Neural crest cell (in vitro differentiated cells): ENCODE measurements at places on chromosomes 2 and 18. TPM values are rescaled to one million over a fixed set of nuclear protein-coding genes. Genes with fewer than 3 reads are reported as not detected.

DNA sequence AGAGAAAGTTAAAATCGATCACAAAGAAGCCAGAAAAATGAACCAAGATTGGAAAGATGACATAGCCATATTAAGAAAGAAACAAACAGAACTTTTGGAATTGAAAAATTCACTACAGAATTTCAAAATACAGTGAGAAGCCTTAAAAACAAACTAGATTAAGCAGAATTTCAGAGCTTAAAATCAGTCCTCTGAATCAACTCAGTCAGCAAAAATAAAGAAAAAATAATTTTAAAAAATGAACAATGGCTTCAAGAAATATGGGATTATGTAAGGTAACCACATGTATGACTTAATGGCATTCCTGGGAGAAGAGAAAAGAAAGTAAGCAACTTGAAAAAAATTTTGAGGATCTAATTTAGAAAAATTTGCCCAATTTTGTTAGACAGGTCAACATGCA is 696.2 kb downstream of the TSN start:
- no peak overlapping the region for H3K4me3 ChIP-seq
- H3K27ac ChIP-seq, result no peak overlapping the region
- no peaks in the 10 kb centered on the region for H3K27me3 ChIP-seq
- H3K4me1 ChIP-seq, result no peaks in the 10 kb centered on the region

DNA sequence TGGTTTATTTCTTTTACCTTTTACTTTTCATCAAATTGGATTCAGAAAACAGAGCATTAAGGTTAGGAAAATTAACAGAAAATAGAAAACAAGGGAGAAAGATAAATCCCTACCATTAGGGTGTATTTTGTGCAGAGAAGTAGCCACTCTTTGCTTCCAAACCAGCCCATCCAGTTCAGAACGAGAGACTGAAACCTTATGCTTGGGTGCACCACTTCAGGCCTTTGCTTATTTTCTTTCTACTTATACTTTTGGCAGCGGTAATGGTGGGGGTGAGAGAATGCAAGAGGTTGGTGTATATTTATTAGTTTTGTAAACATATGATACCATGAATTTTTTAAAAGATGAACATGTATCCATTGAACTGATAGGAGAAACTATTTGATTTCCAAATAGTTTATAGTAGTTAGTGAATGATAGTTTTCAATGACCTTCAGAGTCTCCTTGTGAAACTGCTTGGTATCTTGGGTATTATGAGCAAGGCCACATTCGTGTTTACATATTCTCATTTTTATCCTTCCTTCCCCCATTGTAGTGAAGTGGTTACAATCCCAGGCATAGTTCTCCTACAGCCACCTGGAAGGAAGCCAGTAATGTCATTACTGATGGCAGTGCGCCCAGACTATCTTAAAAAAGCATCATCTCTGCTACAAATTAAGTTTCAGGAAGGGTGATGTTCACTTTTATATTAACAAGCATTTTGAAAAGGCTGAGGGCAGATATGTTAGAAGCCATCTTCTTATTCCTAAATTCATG is 60.8 kb downstream of the MFSD6 start:
- peak overlapping the region; percentile 58 for H3K27ac ChIP-seq
- peaks cover 14% of the 10 kb centered on the region for H3K36me3 ChIP-seq
- no peak for DNase-seq
- H3K4me1 ChIP-seq, result peaks cover 20% of the 10 kb centered on the region
- no peaks in the 10 kb centered on the region for H3K27me3 ChIP-seq
- H3K4me3 ChIP-seq, result no peak overlapping the region

DNA sequence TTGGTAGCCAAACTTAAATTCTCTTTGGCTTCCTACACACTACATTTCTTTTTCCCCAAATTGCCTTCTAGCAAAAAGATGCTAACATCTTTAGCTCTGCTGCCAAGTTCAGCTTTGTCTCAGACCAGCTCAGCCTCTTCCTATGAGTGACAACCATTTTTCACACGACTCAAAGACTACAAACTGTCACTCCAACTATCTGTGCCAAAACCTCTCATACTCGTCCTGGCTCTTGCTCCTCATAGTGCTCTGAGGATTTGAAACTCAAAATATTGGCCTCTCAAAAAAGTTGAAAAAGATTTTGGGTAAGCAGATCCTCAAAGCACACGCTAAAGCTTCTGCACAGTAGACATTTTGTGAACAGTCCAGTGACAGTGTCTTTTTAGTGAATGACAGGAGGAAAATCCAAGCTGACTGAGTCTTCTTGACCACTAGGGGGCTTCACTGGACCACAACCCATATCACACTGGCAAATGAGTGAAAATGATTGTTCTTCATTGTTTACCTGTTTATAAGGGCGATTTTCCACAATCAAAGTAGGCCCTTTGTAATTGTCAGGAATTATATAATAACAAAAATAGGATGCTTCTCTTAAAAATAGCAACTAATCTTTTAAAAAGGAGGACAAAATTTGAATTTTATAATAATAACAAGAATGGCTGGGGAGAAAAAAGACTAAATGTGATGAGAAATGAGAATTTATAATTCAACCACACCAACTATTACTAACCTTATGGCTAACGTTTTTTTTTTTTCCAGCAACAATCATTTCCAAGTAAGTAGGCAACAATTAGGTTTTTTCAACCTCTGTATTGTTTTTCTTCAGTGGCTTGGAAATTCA is 85.5 kb upstream of the PGAP1 start:
- H3K4me1 ChIP-seq, result peaks cover 29% of the 10 kb centered on the region
- DNase-seq, result no peak
- H3K4me3 ChIP-seq, result no peak overlapping the region
- H3K27ac ChIP-seq, result no peak overlapping the region
- no peaks in the 10 kb centered on the region for H3K36me3 ChIP-seq

DNA sequence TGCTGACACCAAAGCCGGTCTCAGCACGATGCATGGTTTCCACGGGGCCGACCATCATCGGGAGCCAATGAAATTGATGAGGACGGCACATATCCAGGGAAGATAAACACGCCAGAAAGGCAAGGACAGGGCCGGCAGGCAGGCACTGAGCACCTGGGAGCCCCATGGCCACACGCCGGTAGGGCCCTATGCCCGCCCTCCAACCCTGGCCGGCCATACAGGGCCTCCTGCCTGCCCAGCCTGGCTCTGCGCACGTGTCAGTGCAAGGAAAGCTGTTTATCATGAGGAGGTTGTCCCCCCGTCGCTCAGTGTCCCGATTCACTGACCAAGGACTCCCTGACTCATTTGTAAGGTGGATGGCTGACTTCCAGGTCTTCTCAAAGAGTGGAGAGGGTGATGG is 237.5 kb downstream of the GLI2 start:
- H3K4me3 ChIP-seq, result no peak overlapping the region
- no peaks in the 10 kb centered on the region for H3K27me3 ChIP-seq
- DNase-seq, result no peak
- peaks cover 4% of the 10 kb centered on the region for H3K4me1 ChIP-seq
- H3K27ac ChIP-seq, result no peak overlapping the region

DNA sequence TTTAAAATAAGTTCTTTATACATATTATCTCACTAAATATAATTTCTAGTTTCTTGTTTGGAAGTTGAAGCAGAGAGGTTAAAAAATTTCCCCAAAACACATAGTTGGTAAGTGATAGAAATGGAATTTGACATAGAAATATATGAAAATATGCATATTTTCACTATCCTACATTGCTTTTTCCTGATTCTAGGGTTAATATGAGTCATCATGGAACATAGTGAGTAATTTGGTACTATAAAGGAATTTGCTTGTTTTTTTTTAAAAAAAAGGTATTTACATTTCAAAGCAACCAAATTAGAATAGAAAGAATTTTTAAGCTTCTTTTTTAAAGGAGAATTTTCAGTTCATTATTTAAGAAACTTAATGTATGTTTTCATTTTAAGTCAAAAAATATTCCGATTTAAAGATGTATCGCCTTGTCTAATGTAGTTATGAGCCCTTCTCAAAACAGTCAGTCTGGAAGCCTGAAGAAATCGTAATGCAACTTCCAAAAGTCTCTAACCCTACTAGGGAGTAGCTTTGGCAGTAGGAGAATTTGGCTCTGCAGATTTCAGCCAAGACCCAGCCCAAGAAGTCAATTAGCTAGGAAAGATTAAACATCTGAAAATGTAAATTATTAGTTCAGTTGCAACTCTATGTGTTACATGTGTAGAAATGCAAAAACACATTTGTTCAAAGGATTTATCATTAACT is 147.3 kb downstream of the RDH14 start:
- no peak for DNase-seq
- H3K4me3 ChIP-seq, result no peak overlapping the region
- no peak overlapping the region for H3K27ac ChIP-seq
- H3K4me1 ChIP-seq, result no peaks in the 10 kb centered on the region

GRCh38 chr2:41598161-41598894 is 449.5 kb upstream of the PKDCC start:
- H3K4me3 ChIP-seq, result no peak overlapping the region
- H3K27me3 ChIP-seq, result no peaks in the 10 kb centered on the region
- peak overlapping the region; percentile 7 for H3K27ac ChIP-seq
- no peaks in the 10 kb centered on the region for H3K36me3 ChIP-seq

DNA sequence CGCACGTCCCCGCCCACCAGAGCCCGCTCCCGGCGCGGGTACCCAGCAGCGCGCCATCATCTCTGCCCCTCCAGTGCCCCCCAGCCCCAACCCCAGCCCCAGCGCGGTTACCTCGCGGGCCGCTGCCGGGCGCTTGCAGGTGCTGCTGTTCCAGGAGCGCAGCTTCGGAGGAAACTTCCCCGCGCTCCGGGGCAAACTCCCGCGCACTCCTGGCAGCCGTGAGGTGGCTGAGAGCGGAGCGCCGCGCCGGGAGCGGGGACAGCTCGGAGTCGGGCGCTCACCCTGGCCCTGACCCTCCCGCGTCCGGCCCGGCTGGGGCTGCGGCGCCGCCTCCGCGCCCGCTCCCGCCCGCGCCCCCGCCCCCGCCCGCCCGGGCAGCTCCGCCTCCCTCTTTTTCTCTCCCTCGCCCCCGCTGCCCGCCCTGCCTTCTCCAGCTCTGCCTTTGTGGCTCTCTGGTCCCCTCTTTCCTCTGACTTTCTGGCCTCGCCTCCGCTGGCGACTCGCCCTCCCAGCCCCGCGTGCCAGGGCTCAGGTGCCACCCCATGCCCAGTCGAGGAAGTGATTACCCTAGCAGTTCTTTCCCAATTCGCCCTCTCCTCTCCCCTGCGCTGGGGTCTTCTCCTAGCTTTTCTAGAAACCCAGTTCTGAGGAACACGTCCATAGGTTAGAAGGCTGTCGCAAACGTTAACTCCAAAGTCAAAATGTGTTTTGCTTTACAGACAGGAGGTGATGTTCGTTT is at the start of gene CHST9:
Gene CHST9 (minus strand): TSS at position 284 of the 739 bp plus-strand sequence. CDS start 42,499 bp downstream, outside the sequence.
- peak; percentile 29 for DNase-seq
- H3K4me3 ChIP-seq, result peak within 1 kb of the TSS; percentile 90

- H3K27me3 ChIP-seq, result no peaks in the 10 kb centered on the region
- H3K4me3 ChIP-seq, result no peak overlapping the region
- no peak for DNase-seq
These were observed 428.3 kb downstream of the NCKAP5 start for GRCh38 chr2:133139847-133140533.

DNA sequence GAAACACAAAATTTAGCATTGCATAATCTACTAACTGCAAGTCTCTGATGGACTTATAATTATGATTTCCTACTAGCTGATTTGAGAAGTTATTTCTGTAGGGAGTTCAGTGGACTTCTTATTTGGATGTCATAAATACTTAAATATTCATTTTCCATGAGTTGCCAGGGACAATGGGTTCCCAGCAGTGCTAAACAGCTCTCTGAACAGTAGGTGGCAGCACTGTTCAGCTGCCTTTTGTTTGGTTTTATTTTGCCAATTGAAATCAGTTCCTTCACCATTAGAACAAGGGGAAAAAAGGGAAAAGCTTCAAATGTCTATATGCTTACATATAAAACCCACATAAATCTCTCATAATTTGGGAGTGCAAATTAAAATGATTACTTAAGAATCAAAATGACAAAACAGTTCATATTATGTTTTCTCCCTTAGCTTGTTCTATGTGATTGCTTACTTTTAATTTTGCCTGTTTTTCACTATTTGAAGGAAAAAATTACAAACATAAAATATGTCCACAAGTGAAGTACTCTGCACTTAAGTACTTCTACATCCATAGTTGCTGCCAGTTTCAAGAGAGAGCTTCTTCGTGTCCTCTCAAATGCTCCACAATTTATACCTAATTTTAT is 898.9 kb downstream of the CPS1 start:
- no peaks in the 10 kb centered on the region for H3K27me3 ChIP-seq
- H3K36me3 ChIP-seq, result no peaks in the 10 kb centered on the region
- peak overlapping the region; percentile 22 for H3K4me3 ChIP-seq
- H3K27ac ChIP-seq, result peak overlapping the region; percentile 32
- DNase-seq, result peak; percentile 53

- H3K27ac ChIP-seq, result no peak overlapping the region
- DNase-seq, result no peak
- H3K36me3 ChIP-seq, result no peaks in the 10 kb centered on the region
- H3K4me1 ChIP-seq, result peaks cover 40% of the 10 kb centered on the region
- H3K27me3 ChIP-seq, result no peaks in the 10 kb centered on the region
These were observed 565.2 kb upstream of the ID2 start for GRCh38 chr2:8116661-8117060.

The KCNJ13 gene
- not detected in 2 replicates for total RNA-seq

The STARD6 gene
- 0.35 TPM in 1 of 2 replicates, not detected in the other for total RNA-seq

The NOSTRIN gene
- not detected in 2 replicates for total RNA-seq
